ENCODE measurements at places on chromosomes 6 and 20.

DNA sequence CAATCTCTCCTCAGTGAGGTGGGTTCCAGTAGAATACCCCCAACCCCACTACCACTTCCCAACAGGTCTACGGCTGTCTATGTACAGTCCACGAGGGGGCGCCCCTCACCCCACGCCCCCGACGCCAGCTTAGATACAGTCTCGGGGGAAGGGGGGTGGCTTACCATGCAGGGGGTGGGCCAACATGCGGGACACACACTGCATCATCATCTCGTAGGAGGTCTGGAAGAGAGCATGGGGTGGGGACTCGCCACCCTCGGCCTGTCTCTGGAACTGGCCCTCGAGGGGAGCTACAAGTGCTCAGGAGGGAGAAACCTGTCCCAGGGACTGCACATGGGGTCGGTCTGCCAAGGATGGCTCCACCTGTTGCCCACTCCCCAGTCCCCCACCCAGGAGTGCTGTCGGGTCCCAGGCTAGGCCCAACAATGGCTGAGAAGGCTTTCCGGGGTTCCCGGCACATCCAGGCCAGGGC, 8.5 kb downstream of the MTCH1 start:
- no peak for DNase-seq

GRCh38 chr6:12522347-12522746, 194.2 kb upstream of the PHACTR1 start:
- no peak for DNase-seq

DNA sequence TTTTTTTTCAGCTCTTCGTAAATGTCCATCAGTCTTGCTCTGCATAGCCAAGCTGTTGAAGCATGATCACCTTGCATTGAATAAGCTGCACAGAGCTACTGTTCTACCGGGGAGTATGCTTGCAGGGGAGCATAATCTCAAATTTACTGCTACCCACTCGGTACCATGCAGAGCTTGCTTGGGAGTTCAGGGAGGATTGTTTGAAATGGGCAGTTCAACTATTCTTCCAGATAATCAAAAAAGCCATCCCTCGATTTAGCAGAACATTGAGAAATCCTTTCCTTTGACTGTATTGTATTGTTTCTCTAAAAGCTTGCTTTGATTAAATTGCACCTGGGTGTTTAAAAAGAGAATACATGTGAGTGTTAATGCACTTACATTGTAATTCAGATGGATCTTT, 332.6 kb downstream of the UTRN start:
- no peak for DNase-seq

- no peak for DNase-seq
These were observed 17.8 kb downstream of the NCOA7 start for GRCh38 chr6:125808591-125808990.

DNA sequence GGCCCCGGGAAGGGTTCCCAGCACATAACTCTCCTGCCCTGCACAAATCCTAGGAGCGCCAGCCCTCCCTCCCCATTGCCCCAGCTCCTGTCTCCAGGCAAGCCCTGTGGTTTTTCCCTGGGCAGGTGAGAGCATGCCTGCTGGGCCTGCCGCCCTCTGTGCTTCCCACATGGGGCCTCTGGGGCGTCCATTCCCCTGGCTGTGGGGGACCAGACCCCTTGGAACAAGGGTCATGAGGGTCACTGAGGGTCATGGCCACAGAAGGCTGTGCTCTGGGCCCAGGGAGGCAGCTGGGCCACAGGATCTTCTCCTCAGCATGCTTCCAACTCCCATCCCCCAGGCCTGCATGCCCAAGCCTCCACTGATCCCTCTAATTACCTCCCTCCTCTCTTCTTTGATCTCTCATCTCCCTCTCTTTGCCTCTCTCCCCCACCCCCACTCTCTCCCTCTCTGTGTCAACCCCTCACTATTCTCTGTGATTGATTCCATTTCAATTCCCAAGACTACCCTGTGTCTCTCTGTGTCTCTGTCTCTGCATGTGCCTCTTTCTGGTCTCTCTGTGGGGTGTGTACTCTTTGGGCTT, 6.1 kb downstream of the MDFI start:
- no peak for DNase-seq

- DNase-seq, result no peak
These were observed 435 bp downstream of the ZSWIM3 start for GRCh38 chr20:45857882-45858216.

DNA sequence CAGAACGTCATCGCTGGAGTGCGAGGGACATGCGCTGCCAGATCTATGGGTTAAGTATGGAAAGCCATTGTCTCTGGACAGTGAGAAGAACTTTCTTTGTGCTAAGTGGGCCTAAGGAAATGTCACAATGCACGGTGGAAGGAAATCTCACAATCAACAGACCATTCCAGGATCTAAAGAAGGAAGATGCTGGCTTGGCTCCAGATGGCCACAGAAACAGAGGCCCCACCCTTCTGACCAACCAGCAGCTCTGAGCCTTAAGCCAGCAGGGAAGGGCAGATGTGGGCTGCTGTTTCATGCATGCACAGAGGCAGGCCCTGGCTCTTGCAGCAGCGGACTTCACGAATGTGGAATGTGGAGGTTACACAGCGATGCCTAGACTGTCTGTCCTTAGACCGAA, 156.3 kb downstream of the SOBP start:
- no peak for DNase-seq

DNA sequence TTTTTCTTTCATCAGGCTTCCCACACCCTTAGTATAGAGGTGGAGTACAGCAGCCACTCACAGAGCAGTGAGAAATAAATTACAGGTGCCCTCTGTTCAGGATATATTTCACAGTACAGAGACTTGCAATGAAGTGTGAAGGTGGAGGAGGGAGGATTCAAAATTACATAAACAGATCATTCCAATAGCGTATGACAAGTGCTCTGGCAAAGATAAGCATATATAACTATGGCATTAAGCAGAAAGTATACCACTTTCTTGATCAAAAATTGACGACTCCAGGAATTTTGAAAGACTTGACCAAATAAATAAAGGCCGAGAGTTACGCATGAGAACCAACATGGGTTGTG, 108.7 kb downstream of the GPX5 start:
- DNase-seq, result no peak

GRCh38 chr20:50417023-50417329, 93.2 kb upstream of the PTPN1 start:
- no peak for DNase-seq

- DNase-seq, result no peak
These were observed 4.0 kb upstream of the HEY2 start for GRCh38 chr6:125745281-125746018.

GRCh38 chr6:46990031-46990644, 52.0 kb downstream of the ADGRF1 start:
- DNase-seq, result no peak

GRCh38 chr20:62617711-62618483, 24.4 kb upstream of the SLCO4A1 start:
- DNase-seq, result no peak

- DNase-seq, result no peak
These were observed 48.6 kb upstream of the COL9A1 start for GRCh38 chr6:70351461-70351860.

DNA sequence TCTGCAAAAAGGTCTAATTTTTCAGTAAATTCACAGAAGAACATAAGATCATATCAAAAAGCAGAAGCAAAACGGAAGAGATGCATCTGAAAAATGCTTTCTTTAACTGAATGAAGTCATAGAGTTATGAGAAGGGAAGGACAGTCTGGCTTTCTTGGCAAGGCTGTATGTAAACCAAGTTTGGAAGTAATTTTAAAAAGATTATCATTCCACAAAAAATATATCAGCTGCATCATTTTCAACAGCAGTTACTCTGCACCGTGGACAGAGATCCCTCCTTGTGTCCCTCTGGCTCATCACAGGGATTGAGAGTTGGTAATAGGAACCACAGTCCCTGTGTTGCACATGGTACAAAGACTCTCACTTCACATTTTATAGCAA, 258.5 kb downstream of the HIVEP2 start:
- no peak for DNase-seq

GRCh38 chr6:117907601-117908245, 659 bp downstream of the SLC35F1 start:
- DNase-seq, result no peak

GRCh38 chr6:16781348-16782169, 20.3 kb upstream of the ATXN1 start:
- no peak for DNase-seq

Data from amniotic stem cell (primary cell).